Sciatic nerve (tissue), 2 donors: ENCODE measurements at places on chromosomes 12 and 14. TPM values are rescaled to one million over a fixed set of nuclear protein-coding genes. Genes with fewer than 3 reads are reported as not detected.

Gene KRT75
- total RNA-seq = not detected

Gene FITM1
- 0.76 TPM for total RNA-seq

Gene SOAT2
- 1.2 TPM for total RNA-seq

Gene NRXN3
- 38.1 TPM for total RNA-seq

Gene TPPP2
- total RNA-seq = 0.49 TPM

Gene GLI1
- total RNA-seq = 47.7 TPM

Gene GABARAPL1
- total RNA-seq = 167 TPM

Gene RHOF
- 12.1 TPM for total RNA-seq

Gene POTEM
- not detected for total RNA-seq

Gene FZD10
- 1.5 TPM for total RNA-seq

Gene TMEM229B
- 2.9 TPM for total RNA-seq

Gene P2RX2
- total RNA-seq = not detected

Gene AQP2
- not detected for total RNA-seq

Gene HCAR2
- total RNA-seq = 2.6 TPM

Gene MIPOL1
- total RNA-seq = 25.8 TPM

Gene TDRD9
- 8.2 TPM for total RNA-seq

Gene RABGGTA
- 31.9 TPM for total RNA-seq

Gene CLMN
- total RNA-seq = 41.8 TPM

Gene HSPA2
- total RNA-seq = 71.5 TPM

Gene COQ6
- 23.4 TPM for total RNA-seq
